ENCODE measurements at places on chromosomes 4 and X.

- no peak for DNase-seq
Measured at GRCh38 chr4:92014067-92014466, 289.7 kb upstream of the GRID2 start.

DNA sequence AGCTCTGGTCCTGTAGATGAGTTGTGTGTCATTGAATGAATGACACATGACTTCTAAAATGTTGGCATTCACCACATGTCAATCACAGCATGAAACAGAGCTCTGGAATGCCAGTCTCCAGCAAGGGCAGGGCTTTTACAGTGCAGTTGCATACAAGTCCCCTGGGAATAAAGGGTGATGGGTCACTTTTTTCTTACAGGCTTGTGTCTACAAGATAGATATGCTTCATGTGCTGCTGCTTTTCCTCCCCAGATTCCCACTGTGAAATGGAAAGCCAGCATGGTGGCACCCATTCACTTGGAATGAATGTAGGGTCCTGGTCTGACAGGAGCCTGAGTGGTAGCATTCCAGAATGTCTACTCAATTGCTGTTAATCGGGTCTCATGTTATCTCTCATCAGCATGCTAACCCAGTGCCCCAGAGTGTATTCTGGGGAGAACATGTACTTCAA is 159.1 kb upstream of the KIT start:
- no peak for DNase-seq

GRCh38 chr4:93178279-93178678 is 650.3 kb upstream of the ATOH1 start:
- DNase-seq: no peak

GRCh38 chr4:84470204-84470785 is 28.8 kb downstream of the NKX6-1 start:
- DNase-seq: no peak

DNA sequence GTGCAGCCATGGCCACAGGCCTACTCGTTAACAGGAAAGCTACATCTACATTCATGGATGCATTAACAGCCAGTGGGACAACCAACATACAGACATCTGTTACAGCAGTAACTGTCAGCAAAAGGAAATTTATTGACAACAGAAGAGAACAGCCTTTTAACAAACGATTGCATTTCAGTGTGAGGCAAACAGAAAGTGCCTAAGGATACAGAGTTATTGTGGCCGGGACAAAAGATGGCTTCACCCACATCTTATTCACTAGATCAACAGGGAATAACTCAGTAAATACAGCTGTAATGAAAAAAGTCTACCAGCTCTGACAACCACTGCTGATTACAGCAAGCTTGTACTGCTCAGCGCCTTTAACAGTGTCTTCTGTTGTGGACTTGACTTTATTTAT is 61.5 kb upstream of the TBL1X start:
- no peak for DNase-seq

GRCh38 chrX:16488959-16489358 is 161.0 kb upstream of the S100G start:
- no peak for DNase-seq

- DNase-seq: peak; percentile 20
Measured at GRCh38 chr4:151771664-151772063, 10.9 kb upstream of the GATB start.

DNA sequence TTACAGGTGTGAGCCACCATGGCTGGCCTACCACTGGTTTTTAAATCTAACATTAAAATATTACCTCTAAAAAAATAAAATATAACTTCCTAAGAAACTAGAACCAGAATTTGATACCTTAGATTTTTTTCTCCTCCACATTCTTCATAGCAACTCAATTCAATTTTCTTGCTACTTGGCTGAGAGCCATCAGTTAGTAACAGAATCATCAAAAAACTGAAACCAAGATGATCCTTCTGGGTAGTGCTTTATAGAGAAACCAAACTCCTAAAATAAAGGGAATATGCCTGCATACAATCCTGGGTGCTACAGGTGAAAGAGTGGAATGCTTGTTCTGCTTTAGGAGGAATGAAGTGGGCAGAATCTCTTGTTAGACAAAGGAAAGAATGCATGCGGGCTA is 64.4 kb downstream of the RPS3A start:
- DNase-seq: no peak

GRCh38 chr4:176790398-176790797 is 2.3 kb downstream of the VEGFC start:
- DNase-seq: no peak

- no peak for DNase-seq
Measured at GRCh38 chr4:160352637-160353036, 1249.8 kb downstream of the RAPGEF2 start.

GRCh38 chr4:123488916-123489315 is 92.3 kb downstream of the SPRY1 start:
- DNase-seq: no peak

DNA sequence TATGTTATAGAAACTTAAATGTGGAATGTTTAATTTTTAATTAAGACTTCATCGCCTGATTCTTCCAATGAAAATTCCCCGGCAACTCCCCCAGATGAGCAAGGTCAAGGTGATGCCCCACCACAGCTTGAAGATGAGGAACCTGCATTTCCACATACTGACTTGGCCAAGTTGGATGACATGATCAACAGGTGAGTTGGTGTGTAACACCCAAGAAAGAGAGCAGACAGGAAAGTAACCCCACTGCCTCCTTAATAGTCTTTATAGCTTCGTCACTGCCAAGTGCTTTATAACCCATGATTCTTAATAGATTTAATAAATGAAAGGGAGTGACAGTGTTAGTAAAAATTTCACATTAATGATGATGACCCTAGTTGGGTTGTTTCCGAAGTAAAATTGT is 43.7 kb downstream of the USP9X start:
- DNase-seq: no peak

DNA sequence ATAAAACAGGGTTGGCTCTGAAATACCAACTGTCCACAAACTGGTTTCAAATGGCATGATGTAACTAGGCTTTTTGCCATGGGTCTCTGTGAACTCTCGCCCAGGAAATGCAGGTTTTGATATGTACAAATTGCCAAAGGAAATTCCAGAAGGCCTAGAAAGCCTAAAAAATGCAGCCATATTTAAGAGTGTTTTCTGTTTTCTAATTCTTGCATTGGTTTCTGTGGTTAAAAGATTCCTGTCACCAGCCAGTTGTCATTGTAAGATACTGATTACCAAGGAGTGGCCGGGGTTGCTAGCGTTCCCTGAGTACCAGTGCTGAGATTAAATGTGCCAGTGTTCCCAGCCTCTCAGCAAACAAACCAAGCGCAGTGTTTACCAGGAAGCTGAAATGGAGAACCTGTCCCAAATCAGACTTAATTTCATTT is 53.9 kb upstream of the SORBS2 start:
- peak; percentile 72 for DNase-seq

GRCh38 chr4:152937336-152938236 is 1.5 kb downstream of the FHDC1 start:
- no peak for DNase-seq

DNA sequence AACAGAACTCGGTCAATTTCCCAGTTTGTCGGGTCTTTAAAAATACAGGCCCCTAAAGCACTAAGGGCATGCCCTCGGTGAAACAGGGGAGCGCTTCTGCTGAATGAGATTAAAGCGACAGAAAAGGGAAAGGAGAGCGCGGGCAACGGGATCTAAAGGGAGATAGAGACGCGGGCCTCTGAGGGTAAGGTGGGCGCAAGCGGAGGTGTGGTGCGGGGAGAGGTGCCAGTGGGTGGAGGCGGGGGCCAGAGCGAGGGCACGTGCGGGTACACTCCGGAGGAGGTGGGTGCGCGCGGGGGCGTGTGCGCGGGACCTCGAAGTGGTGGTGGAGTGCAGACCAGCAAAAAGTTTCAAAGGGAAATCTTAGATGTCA is 787 bp upstream of the TET2 start:
- no peak for DNase-seq

DNA sequence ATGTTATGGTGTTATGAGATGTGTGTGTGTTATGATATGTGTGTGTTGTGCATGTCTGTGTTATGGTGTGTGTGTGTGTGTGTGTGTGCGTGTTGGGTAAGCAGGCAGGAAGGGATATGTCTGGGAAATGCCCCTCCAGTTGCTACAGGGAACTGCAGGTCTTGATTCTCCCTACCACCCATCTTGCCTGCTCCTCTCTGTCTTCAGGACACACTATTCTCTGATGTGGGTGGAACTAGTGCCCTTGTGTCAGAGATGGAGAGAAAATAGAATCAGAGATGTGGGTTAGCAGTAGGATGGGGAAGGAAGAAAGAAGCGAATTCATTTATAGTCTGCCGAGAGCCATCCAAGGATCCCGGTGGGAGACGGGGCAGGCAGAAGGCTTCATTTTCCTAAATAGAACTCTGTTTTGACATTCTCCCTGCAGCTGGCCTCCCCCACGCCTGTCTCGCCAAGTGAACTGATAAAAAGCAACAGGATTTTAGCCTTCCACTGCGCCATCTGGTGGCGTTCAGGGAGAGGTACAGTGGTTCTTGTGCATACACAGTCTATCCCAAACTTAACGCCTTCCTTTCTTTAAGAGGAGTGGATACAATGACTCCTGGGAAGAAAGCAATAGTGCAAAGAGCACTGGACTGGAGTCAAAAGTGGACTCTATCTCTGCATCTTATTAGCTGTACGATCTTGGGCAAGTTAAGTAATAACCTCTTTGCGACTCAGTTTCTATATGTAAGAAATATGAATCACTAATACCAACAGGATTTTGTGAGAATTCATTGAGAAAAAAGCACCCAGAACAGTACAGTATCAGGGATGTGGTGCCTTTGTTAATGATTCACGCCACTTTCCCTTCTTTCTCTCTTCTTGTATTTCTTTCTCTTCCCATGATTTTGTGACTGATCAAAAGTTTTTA is 14.1 kb upstream of the MGST2 start:
- no peak for DNase-seq
